Activated CD4-positive, alpha-beta T cell treated with anti-CD3 and anti-CD28 coated beads for 36 hours (primary cell): ENCODE measurements at places on chromosomes 1 and 21. TPM values are rescaled to one million over a fixed set of nuclear protein-coding genes. Genes with fewer than 3 reads are reported as not detected.

SRSF4 gene
- 147 TPM for total RNA-seq

RRP15 gene
- total RNA-seq, result 30.5 TPM

DNA sequence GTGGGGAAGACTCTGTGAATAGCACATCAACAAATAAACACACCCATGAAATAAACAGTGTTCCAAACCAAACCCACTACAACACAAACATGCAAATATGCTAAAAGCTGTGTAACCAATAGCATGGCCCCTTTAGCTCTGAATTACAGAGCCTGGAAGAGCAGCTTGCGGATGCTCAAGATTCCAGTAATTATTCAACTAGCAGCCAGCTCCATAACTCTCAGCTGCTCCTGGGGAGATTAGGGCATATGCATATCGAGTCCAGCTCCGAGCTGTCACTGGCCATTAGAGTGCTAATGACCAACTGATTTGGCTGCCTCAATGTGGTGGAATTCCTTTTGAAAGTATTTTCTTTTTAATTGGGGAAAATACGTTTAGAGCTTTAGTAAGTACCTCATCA is 207.1 kb downstream of the HHAT start:
- no peak for DNase-seq

DNA sequence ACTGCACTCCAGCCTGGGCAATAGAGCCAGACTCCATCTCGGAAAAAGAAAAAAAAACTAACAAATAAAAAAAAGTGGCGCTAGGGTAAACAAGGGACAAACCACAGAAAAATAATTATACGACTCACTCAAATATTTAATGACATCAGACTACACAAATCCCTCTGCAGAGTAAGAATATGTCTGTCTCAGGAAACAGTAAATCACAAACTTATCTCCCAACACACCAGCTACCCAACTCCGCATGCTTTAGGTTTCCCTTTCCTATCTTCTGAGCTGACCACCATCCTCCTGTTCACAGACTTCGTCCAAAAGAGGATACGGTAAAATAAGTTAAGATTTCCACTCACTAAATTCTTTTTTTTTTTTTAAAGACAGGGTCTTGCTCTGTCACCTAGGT is 16.2 kb downstream of the WDR47 start:
- DNase-seq, result no peak

KCNE2 gene
- total RNA-seq, result not detected

DNA sequence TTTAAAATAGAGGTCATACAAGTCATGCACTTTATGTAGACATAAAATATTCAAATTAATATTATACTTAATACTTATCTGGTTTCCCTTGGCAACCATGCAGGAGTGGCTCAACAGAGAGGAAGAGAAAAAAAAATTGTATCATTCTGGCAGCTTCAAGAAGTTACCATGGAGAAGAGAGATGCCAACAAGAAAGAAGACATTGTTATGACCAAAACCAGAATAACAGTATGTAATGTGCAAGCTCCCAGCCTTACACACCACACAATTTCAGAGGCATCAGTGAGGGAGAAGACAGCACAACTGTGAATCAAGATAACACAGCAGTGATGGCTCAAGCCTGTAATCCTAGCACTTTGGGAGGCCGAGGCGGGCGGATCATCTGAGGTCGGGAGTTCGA is 49.1 kb upstream of the RCOR3 start:
- no peak for DNase-seq

GRCh38 chr1:168482106-168482505 is 61.7 kb downstream of the XCL2 start:
- DNase-seq, result no peak

DNA sequence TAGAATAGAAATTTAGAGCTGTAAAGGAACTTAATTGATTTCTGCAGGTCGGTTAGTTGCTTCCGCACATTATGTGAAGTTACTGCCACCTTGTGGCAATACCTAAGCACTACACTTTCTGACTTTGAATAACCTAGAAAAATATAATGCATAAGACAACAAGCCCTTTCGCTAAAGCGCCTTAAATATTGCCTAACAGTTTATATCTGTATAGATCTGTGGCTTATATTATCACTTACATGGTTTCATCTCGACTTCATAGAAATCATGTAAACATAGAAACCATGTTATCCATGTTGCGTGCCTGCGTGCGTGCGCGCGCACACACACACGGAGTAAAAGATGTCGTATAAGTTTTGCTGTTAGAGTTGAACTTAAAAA is 10.9 kb upstream of the IFI16 start:
- peak; percentile 50 for DNase-seq

NBPF20 gene
- 1.5 TPM for total RNA-seq

PSMD4 gene
- 187 TPM for total RNA-seq

DNA sequence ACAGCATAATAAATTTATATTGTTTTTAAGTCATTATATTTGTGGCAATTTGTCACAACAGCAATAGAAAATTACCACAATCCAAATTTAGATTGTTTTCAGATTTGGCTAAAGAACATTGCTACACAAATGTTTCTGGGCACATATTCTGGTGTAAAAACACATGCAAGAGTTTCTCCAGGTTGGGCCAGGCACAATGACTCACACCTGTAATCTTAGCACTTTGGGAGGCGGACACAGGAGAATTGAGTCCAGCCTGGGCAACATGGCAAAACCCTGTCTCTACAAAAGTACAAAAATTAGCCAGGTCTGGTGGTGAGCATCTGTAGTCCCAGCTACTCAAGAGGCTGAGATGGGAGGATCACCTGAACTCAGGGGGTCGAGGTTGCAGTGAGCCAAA is 8.4 kb downstream of the ERO1B start:
- no peak for DNase-seq

DNA sequence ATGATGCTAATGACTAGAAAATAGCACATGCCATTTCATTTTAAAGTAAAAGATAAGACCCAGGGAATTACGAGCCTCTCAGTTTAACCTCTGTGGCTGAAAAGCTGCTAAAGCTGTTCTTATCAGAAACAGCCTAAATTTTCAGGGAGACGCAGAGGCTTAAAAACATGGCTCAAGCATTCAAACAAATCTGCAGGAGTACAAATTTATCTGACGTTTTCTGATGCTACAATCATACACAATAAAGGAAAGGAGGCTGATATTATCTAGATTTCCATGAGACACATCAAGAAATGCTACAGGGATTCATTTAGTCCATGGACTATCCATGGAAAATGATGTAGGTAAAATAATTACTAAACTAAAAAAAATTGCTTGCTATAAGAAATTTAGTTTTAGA is 65.3 kb upstream of the SCYL3 start:
- no peak for DNase-seq

DNA sequence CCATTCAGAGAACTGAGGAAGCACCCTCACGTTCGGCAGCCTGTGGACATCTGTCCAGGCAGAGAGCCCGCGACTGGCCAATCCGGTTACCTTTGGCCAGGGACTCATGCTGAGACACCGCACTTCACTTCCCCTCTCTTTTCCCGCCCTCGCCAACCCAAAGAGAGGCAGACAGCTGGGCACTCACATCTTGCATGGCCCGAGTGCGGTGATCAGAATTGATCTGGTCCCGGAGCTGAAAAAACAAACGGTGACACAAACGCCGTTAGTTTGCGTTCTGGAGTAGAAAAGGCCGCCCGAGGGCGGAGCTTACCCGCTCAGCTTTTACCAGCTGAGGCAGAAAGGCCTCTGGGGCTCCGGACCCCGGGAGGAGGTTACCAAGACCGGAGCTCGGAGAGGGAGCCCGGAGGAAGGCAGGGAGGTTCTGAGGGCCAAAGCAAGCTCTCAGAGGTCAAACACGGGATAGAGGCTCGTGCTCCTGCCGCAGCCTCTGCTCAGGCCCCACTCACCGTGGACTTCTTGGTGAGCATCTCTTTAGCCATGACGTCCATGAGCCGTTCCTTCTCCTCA is 376 bp downstream of the SF3A3 start:
- peak; percentile 67 for DNase-seq

DNA sequence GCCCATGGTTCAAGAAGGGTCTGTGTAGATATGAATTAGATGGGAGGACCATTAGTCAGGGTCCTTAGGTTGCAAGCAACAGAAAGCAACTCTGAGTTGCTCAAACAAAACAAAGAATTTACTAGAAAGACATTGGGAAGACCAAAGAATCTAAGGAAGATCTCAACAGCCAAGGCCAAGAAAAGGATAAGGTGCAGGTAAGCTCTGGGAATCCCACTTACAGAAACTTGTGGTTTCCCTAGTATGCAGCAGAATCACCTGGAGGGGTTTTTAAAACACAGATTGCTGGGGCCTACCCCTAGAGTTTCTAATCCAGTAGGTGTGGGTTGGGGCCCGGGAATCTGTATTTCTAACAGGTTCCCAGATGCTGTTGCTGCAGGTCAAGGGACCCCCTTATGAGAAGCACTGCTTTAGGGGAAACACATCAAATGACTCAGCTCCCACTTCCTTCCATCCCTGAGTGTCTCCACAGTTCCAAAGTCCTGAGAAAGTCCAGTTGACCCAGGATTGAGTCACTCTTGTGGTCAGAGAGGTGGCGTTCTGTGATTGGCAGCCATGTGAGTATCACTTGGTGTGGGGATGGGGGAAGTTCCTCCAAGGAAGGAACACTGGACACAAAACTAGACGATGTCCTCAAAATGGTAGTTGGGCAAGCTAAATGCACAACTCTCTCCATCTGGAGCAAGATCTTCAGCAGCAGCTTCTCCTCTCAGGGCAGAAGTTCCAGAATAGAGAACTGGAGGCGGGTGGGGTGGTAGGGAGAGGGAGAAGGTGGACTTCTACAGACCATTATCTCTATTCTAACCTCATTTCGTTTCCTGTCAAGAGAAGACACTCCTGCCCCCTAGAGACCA is 24.2 kb upstream of the EYA3 start:
- DNase-seq, result no peak

DNA sequence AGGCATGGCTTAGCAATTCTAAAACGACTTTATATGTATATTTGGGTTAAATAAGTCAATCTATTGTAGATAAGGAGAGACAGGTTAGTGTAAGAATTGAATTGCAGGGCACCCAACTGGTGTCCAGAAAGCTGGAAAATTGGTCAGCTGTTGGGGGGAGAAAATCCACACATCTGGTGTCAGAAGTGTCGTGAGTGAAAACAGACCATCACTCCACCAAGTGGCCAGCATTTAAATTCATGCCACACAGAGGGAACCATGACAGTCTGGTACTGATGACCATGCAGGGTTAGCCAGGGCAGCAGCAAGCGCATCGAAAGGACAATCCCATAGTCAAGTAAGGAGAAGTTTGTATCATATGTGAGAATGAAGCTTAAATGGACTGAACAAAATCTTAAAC is 11.7 kb downstream of the LAX1 start:
- DNase-seq, result no peak

DNA sequence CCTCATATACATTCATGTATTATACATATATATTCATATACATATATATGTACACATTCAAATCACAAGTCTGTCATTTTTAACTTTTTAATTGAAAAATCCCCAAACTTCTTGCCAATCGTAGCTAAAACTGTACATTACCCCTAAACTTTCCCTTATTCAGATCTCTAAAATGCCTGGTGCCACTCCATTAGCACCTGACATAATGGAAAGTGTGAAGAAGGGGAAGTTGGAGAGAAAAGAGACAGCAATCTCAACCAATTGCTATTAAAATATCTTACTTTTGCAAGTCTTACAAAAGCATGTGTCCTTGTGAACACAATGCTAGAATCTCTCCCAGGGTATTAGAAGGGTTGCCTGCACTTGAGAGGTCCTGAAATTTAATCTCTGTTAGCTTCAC is 22.7 kb upstream of the PRKACB start:
- DNase-seq, result no peak

TRIM67 gene
- not detected for total RNA-seq

ADAM30 gene
- total RNA-seq, result not detected

GRCh38 chr1:44316231-44316759 is 38.8 kb downstream of the ERI3 start:
- DNase-seq, result no peak

DNA sequence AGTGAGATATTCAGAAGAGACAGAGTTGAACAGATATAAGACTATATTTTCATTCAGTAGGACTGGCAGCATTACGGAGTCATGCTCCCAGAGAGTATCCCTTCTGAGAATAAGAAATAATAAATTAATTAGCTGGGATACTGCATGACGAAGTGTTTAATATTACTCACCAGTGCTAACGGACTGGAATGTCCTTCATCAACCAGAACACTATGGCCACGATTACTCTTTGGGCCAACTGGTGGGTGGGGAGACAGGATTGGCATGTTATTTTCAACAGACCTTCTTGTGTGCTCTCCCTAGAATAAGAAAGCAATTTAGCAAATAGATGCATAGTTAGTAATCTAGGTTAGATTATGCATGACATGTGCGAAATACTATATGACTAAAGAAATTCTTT is 32.4 kb downstream of the ERICH3 start:
- DNase-seq, result no peak

- no peak for DNase-seq
Measured at GRCh38 chr1:197036861-197037260, 30.2 kb downstream of the F13B start.

- peak; percentile 9 for DNase-seq
Measured at GRCh38 chr1:185281245-185281644, 35.8 kb downstream of the IVNS1ABP start.

DNA sequence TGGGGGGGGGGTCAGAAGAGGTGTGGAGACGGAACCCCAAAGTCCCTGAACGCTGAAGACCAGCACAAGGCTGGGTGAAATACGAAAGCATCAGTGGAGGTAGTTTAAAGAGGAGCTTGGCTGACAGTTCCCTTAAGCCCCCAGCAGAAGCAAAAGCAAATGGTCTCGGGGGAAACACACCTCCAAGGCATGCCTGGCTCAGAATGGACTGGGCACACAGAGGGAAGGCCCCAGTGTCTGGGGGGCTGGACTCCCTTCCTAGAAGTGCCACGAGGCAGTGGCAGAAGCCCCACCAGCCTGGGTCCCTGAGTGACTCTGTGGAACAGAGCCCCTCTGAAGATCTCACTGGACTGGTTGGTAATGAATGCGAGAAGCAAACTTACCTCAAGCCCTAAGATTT is 43.9 kb downstream of the UBE2G2 start:
- DNase-seq, result no peak

GRCh38 chr1:42931108-42931539 is 27.5 kb downstream of the SLC2A1 start:
- DNase-seq, result peak; percentile 64

LEFTY1 gene
- not detected for total RNA-seq

DNA sequence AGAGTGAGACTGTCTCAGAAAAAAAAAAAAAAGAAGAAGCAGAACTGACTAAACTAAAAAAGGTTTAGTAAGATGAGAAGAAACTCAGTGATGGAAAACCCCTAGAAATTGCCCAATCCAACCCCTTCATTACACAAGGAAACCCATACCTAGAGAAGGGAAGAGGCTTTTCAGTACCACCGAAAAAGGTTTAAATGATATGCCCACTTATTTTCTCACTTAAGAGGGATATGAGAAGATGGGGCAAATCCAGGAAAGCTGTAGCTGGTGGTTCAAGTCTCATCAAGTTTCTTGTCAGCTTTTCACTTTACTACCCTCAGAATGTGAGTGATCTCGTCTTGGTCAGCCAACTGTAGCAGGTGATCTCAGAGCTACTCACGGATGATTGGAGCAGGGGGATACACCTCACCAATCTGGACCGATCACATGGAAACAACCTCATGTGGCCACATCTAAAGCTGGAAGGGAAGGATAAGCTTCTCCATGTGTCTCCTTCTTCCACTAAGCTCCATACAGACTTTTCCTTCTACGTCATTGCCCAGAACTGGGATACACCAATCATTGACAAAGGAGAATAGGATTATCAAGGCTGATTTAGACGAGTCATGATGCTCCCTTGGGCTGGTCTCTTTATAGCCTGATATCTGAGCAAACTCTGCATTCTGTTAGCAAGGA is 126.7 kb upstream of the POU3F1 start:
- no peak for DNase-seq
